WERI-Rb-1 (cell line): ENCODE measurements at places on chromosomes 3 and 15.
A peak's percentile ranks its signal among the peaks of the same experiment; 100 is the strongest.

GRCh38 chr15:65926459-65926858 is 57.2 kb downstream of the RAB11A start:
- no peak for DNase-seq

- no peak for DNase-seq
These were observed 121.6 kb upstream of the THRB start for GRCh38 chr3:24616110-24616829.

DNA sequence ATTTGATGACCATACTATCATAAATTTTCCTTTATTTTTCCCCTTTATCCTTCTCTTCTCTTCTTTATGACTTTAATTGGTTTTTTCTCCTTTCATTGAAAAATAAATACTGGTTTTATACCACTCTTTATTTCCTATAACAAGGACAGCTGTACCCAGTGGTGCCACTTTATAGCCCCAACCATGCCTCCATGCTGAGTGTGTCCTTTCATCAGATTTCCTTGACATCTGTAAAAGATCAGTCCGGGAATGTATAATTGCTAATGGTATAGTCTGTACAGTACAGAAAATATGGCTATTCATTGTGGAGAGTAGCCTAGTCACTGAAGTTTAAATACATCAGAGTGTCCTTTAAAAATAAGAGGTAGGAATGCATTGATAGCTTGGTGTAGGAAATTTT is 74.6 kb downstream of the EPHA3 start:
- DNase-seq: no peak

- no peak for DNase-seq
These were observed 46.1 kb downstream of the EFCAB12 start for GRCh38 chr3:129382366-129382765.

DNA sequence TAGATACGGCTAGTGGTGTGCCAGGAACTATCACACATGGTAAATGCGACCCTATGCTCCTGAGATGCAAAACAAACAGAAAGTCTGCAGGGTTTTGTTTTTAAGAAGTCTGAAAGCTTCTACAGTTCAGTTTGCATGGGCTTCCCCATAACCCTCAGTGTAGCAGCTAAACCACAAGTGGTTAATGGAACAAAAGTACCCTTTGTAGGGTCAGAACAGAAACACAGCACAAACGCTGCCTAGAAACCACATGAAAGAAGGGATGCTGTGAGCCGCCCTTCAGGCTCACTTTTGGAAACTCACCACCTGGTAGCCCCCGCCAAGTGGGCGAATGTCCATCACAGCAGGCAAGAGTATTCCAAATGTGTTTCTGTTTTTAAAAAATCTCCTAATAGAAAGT is 46.2 kb downstream of the CTDSPL start:
- no peak for DNase-seq

- DNase-seq: no peak
These were observed 123.0 kb upstream of the NR2F2 start for GRCh38 chr15:96207377-96208006.

DNA sequence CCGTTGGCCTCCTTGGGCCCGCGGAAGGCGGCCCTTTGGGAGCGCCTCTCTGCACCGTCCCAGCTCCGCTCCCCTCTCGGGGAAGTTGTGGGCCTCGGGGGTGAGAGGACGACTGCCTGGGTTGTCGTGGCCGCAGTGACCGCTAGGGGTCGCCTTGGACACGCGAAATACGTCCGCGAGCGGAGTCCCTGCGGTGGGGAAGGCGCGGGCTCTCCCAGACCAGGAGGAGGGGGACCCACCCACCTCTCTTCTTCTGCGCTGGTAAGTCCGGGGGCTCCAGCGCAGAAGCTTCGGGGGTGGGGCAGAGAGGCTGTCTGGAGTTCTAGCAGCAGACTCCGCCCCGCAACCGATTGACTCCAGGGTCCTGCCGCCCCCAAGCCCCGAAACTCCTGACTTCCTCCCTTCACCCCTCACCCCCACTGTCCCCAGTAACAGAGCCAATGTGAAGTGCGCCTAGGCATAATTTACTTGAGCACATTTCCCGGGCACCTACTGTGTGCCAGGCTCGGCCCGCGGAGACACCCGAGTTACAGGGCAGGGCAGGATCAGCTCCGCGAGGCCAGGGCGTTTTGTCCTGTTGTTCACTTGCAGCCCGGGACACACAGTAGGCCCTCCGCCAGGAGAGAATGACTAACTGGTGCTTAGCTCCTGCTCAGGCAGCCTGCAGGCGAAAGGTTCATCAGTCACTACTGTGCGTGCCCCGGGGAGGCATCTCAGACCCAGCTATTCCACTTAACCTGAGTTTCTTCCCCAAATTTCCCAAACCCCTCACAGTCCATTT is 32.8 kb downstream of the DNASE1L3 start:
- DNase-seq: peak; percentile 91

- no peak for DNase-seq
These were observed 217.9 kb downstream of the THSD4 start for GRCh38 chr15:71333136-71333700.

DNA sequence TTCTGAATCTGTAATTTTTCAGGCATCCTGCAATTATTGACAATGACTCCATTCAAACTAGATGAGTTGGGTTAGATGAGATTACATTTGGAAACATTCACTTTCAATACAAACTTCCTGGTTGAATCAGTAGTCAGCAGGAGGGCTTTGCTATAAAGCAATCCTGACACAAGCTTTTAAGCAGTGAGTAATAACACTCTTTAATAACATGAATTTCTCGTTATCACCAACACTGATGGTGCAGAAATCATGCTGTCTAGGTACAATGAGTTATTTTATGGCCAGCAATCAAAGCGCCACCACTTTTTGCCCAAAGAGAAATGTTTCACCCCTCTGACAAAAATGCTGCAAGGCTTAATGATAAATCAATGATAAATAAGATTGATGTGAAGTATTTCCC is 474.8 kb upstream of the CNTN4 start:
- no peak for DNase-seq

- DNase-seq: no peak
These were observed 85.7 kb downstream of the ATP2B2 start for GRCh38 chr3:10419637-10420232.

DNA sequence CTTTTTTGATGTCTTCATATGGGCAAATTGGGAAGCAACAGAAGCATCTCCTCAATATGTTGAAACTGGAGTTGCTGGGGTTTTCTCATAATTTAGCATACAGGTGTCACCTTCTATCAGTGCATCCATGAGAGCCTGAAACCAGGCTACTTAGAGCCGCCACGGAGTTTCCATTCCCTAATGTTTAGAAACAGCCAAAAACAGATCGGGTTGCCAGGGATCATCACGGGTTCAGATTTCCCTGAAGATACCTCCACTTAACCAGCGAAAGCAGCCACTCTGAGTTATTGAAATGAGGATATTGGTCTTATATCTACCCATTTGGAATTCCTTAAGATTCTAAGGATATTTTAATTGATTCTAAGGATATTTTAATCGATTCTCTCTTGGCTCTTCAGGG is 14.5 kb downstream of the TERB2 start:
- DNase-seq: no peak

DNA sequence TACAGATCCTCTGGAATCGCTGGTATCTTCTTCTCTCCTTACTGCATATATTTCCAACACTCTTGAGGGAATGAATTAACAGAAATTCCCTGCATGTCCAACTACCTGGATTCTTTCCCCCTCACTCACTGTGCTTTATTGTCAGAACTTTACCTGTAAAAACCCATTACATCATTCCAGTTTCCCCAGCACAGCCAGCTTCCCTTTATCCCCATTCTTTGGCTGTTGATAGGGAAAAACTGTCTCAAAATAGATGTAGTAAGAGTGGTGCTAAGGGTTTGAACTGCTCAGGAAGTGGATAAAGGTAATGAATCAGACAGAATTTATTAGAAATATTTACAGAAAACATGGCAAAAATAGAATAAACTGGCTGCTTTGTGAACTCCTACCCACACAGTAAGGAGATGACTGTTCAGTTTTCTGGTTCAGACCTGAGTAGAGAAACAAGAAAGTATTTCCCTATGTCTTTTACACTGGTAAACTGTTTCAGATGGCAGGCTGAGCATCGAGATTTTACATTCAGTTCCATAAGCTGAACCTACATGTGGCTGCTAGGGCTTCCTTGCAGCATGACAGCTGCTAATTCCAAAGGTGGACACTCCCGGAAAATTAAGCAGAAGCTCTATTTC is 188.4 kb downstream of the CPNE4 start:
- no peak for DNase-seq

GRCh38 chr3:135215516-135215915 is 420.5 kb downstream of the EPHB1 start:
- DNase-seq: no peak

- DNase-seq: no peak
These were observed 25.5 kb downstream of the RFT1 start for GRCh38 chr3:53104762-53105161.

- DNase-seq: peak; percentile 24
These were observed 458.3 kb downstream of the MFSD1 start for GRCh38 chr3:159260049-159260662.

DNA sequence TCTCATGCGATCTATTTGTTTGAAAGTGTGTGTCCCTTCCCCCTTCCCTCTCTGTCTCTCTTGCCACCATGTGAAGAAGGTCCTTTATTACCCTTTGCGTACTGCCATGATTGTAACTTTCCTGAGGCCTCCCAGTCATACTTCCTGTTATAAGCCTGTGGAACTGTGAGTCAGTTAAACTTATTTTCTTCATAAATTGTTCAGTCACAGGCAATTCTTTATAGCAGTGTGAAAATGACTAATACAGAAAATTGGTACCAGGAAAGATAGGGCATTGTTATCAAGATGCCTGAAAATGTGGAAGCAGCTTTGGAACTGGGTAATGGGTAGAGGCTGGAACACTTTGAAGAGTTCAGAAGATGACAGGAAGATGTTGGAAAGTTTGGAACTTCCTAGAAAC is 743.7 kb upstream of the NECTIN3 start:
- DNase-seq: no peak

- no peak for DNase-seq
These were observed 22.8 kb downstream of the EHD4 start for GRCh38 chr15:41949401-41950126.

- DNase-seq: no peak
These were observed 118.5 kb upstream of the SAMMSON start for GRCh38 chr3:69881051-69881450.

GRCh38 chr3:128605091-128606046 is 45.2 kb downstream of the RPN1 start:
- no peak for DNase-seq

GRCh38 chr3:21345382-21345976 is 405.5 kb downstream of the ZNF385D start:
- DNase-seq: no peak

GRCh38 chr15:56491110-56491722 is 26.3 kb upstream of the MNS1 start:
- DNase-seq: peak; percentile 81

- no peak for DNase-seq
These were observed 30.1 kb upstream of the ADAMTS7 start for GRCh38 chr15:78841376-78841706.

- DNase-seq: no peak
These were observed 851.7 kb downstream of the PDCD6IP start for GRCh38 chr3:34650131-34650530.

- DNase-seq: peak; percentile 85
These were observed 37.0 kb upstream of the TRIM71 start for GRCh38 chr3:32780735-32781210.

DNA sequence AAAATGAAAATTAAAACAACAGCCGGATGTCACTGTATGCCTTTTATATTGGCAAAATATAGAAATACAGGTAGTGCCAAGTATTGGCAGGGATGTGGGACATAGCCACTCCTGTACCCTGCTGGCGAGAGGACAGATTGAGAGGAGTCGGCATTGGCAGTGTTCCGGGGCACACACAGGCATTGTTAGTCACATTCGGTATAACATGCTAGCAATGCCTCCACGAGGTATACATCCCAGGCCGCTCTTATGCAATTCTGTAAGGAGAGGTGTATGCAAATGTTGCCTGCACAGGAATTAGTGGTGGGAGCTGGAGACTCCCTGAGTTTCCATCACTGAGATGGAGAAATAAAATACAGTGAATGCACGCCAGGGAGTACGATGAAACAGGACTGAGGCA is 99.4 kb upstream of the DLG1 start:
- no peak for DNase-seq

GRCh38 chr15:70892912-70893560 is 410 bp downstream of the LRRC49 start:
- DNase-seq: peak; percentile 22

GRCh38 chr3:187077085-187077484 is 62.2 kb downstream of the RPL39L start:
- no peak for DNase-seq

DNA sequence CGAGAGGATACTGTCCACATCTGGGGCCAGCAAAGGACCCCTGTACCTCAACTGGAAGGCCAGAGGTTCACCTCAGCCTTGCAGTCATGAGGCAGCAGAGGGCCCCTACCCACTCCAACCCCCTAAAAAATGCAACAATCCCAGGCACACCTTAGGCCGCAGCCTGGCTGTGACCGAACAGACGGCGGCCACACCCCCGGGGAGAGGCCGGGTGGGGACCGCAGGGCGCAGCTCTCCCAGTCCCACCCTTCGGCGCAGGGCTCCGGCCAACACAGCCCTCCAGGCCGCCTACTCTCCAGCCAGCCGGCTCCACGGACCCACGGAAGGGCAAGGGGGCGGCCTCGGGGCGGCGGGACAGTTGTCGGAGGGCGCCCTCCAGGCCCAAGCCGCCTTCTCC is 457 bp upstream of the DNAJA4 start:
- DNase-seq: no peak

DNA sequence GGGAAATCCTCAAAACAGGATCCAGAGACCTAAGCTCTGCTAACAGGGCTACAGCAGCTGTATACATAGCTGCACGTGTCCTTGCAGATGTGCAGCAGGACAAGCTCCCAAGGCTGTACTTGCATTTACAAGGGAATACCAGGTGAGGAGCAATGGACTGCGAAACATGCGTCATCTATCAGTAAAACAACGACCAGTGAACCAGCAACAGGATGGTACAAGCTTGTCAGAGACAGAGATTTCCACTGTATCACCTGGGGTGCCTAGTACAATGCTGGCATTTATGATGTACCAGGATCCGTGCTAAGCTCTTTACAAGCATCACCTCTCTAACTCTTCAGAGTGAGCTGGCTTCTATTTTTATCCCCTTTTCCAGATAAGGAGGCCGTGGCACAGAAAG is 227.3 kb downstream of the FOXP1 start:
- no peak for DNase-seq

GRCh38 chr3:157336252-157337009 is 100.2 kb upstream of the PTX3 start:
- DNase-seq: no peak

DNA sequence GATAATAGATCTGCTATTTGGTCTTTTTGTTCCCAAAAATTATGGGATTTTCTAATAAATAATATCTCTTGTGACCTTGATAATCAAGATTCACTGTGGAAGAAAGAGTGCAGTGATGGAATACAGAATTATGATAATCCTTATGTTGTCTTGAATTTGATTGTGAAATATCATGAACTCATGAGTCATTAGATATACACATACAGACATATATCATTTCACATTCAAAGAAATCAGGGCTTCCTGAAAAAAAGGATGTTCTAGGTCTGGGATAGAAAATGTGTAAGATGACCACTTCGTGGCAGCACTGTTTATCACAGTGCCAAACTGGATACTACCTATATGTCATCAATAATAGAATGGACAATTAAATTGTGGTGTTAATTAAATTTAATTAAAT is 97.7 kb downstream of the DPH6 start:
- DNase-seq: no peak
